Stimulated activated CD8-positive, alpha-beta memory T cell treated with anti-CD3 and anti-CD28 coated beads, Interleukin-2, amount 100 ng/mL, for 1 hour (primary cell): ENCODE measurements at places on chromosomes 3 and 15.

GRCh38 chr15:100476805-100477204 lies 51.9 kb downstream of the CERS3 start:
- DNase-seq: no peak

GRCh38 chr3:96900566-96900965 lies 86.2 kb downstream of the EPHA6 start:
- no peak for DNase-seq

DNA sequence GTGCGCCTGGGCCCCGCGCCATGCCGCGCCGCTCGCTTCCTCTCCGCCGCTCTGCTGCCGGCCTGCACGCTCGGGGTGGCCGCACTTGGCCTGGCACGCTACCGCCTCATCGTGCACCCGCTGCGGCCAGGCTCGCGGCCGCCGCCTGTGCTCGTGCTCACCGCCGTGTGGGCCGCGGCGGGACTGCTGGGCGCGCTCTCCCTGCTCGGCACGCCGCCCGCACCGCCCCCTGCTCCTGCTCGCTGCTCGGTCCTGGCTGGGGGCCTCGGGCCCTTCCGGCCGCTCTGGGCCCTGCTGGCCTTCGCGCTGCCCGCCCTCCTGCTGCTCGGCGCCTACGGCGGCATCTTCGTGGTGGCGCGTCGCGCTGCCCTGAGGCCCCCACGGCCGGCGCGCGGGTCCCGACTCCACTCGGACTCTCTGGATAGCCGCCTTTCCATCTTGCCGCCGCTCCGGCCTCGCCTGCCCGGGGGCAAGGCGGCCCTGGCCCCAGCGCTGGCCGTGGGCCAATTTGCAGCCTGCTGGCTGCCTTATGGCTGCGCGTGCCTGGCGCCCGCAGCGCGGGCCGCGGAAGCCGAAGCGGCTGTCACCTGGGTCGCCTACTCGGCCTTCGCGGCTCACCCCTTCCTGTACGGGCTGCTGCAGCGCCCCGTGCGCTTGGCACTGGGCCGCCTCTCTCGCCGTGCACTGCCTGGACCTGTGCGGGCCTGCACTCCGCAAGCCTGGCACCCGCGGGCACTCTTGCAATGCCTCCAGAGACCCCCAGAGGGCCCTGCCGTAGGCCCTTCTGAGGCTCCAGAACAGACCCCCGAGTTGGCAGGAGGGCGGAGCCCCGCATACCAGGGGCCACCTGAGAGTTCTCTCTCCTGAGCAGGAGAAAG lies 951 bp downstream of the GPR62 start:
- DNase-seq: no peak

DNA sequence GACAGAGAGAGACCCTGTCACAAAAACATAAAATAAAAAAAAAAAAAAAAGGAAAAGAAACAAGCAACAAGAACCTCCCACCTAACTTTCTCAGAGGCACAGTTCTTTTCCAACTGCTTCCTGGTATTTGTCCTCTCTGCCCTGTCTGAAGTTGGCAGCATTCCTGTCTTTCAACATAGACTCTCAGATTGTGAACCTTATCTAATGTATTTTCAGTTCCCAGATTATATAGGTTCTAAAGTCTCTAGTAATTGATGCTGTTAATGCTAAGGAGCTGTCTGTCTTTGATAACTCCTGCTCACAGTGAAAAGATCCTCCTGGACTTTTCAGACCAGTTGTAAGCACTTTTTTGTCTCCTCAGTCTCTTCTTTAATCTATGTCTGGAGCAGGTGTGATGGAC lies 199.5 kb upstream of the P2RY1 start:
- DNase-seq: no peak

DNA sequence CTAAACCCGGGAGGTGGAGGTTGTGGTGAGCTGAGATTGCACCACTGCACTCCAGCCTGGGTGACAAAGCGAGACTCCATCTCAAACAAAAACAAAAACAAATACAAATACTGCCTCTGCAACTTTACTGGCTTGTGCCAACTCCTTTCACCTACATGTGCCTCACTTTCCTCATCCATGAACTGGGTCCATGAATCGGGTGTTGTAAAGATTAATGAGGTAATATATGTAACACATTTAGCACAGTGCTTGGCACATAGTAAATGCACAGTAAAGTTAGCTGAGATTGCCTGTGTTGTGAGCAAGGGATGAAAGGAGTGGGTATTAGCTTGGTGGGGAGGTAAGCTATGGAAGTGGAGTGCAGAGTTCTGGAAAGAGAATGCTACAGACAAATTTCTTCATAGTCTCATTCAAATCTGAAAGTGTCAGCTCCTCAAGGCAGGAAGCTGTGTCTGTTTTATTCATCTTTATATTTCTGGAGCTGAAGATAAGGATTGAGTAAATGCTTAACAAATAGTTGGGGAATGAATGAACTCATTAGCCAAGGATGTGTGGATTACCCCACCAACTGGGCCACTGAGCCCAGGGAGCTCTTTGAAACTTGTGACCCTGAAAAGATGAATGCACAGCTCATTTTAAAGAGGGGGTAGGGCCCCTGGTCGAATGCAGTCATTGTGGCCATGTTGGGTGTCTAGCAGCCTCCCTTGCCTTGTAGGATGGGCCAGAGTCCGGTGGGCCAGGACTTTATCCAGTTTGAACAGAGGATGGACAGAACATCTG lies 7.7 kb upstream of the CDCP1 start:
- DNase-seq: no peak

- no peak for DNase-seq
Observed at GRCh38 chr15:71575474-71576045, 234.8 kb upstream of the NR2E3 start.

DNA sequence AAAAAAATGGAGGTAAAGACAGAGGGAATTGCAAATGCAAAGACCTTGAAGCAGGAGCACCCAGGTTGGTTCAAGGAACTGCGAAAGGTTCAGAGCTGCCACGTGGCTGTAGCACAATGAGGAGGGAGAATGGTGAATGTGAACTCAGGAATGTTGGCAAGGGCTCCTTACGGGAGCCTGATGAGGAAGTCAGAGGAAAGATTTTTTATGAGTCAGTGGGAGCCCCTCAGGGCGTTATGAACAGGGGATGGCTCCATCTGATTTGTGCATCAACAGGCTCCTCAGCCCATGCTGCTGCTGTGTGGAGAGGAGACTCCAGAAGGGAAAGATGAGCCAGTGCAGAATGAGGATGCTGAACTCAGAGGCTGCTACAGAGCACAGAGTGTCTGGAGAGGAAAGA lies 194.4 kb downstream of the ARRDC4 start:
- DNase-seq: no peak

- no peak for DNase-seq
Observed at GRCh38 chr15:46322753-46323152, 687.9 kb downstream of the SQOR start.

GRCh38 chr15:58016581-58017175 lies 48.8 kb downstream of the ALDH1A2 start:
- DNase-seq: no peak

DNA sequence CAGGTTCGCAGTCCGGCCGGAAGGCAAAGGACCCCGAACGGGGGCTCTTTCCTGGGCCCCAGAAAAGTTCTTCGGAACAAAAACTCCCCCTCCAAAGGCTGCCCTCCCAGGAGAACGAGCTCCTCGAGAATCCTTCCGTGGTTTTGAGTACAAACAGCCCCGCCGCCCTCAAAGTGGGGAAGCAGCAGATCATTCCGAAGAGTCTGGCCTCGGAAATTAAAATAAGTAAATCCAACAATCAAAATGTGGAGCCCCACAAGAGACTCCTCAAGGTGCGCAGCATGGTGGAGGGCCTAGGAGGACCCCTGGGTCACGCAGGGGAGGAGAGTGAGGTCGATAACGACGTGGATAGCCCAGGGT lies 1.3 kb downstream of the ARHGEF26 start:
- no peak for DNase-seq

- no peak for DNase-seq
Observed at GRCh38 chr15:77807611-77808010, 174.9 kb upstream of the LINGO1 start.

- DNase-seq: no peak
Observed at GRCh38 chr3:106167728-106168127, 298.9 kb upstream of the CBLB start.
